ENCODE measurements at places on chromosomes 16 and 17.
A peak's percentile ranks its signal among the peaks of the same experiment; 100 is the strongest.

DNA sequence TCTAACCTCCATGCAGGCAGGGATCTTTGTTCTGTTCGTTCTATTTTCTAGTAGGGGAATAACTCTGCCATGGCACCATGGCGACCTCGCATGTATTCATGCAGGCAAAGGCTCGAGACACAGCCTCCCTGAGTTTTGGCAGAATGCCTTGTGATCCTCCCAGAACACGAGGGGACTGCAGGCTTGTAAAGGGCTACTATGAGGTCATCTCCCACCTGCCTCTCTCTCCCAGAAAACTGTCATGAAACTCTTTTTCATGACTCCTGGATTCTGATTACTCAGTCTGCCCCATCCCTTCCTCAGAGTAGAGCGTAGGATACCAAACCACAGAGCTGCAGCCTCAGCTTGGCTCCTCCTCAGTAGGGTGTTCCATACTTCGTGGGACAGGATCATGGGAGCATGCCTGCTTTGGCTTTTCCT, 64.3 kb downstream of the IGF2BP1 start:
- DNase-seq, result no peak

DNA sequence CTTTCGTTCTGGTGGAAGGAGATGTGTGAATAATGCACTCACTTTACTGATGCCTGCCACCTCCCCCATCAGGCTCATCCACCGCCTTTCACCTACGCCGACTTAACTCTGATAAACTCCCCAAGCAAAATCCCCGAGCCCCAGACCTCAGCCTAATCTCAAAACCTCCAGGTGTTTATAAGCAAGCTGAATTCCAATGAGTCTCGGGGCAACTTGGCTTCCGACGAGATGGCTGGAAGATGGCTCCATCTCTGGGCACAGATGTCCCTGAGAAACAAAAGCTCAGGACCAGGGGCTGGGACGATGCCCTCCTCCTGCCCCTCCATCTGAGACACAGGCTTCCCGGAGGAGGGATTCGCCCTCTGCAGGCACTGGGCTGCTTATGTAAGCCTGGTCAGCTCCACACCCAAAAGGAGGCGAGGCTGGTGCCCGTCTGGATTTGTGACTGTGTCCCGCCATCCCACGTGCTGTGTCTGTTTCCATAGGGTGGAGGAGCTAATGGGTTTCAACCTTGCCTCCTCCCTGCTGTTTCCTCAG, 386.4 kb upstream of the TNRC6C start:
- no peak for DNase-seq

DNA sequence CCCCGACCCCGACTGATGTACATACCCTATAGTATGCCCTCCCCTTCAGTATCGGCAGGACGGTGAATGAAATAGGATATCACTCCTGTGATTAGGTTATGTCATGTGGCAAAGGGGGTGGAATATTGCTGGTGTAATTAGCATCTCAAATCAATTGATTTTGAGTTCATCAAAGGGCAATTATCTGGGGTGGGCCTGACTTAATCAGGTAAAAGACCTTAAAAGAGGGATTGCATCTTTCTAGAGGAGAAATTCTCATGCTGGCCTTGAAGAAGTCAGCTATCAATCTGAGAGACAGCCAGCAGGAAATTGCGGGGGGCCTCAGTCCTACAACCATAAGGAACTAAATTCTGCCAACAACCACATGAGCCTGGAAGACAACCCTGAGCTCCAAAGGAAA, 10.3 kb downstream of the TRIM25 start:
- no peak for DNase-seq

DNA sequence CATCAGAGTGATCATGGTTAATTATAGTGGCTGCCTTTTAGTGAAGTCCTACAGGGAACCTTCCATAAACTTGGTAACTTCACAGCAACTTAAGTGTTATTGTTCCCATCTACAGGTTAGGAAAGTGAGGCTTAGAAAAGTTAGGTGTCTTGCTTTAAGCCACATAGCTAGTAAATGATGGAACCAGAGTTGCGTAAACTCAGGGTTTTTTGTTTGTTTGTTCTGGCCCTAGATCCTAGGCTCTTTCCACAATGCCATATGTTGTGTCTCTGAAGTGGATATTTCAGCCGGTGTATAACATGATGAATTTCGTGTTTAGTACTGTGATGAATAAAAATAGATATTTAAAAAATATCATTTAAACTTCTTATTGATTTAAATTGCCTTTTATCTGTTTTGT, 27.6 kb downstream of the DNAH9 start:
- DNase-seq, result no peak

DNA sequence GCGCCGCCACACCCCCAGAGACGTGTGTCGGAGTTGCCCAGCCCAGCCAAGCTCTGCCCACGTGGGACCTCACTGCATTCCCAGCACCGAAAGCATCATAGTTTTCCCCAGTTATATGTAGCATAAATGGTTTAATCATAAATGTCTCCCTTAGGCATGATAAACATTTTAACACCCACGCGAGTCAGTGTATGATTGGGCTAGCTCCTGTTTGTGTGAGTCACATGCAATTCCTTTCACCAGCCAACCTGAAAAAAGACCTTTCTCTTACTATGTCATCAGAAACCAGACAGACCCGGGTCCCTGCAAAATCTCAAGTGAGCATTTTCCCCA, 9.2 kb downstream of the TAF1C start:
- peak; percentile 50 for DNase-seq

DNA sequence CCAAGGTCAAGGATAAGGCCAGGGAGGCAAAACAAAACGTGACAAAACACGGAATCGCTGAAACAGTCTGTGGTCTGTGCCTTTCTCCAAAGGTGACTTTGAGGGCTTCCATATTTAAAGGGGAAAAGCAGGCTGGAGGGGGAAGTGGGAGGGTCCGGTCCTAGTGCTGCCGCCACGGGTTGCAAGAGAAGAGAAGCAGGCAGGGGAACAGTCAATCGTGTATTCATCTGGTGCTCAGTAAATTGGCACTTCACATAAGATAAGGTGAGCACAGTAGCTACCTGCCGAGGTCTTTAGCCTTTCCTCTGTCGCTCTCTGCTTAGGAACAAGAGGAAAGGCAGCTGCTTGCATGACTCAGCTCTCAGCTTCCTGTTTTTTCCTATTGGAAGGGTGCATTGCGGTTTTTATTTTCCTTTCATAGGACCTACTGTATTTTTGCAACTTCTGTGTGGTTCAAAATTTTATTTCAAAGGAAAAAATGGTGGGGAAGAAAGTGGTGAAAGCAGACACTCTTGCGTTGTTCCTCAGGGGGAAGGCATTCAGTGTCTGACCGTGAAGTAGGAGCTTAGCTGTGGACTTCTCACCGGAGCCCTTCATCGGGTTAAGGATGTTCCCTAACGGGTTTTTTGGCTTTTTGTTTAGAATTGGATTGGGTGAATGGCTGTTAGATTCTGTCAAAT, 7.1 kb upstream of the LGALS3BP start:
- peak; percentile 56 for DNase-seq

GRCh38 chr16:72203401-72203800, 31.4 kb upstream of the PMFBP1 start:
- DNase-seq, result peak; percentile 35

DNA sequence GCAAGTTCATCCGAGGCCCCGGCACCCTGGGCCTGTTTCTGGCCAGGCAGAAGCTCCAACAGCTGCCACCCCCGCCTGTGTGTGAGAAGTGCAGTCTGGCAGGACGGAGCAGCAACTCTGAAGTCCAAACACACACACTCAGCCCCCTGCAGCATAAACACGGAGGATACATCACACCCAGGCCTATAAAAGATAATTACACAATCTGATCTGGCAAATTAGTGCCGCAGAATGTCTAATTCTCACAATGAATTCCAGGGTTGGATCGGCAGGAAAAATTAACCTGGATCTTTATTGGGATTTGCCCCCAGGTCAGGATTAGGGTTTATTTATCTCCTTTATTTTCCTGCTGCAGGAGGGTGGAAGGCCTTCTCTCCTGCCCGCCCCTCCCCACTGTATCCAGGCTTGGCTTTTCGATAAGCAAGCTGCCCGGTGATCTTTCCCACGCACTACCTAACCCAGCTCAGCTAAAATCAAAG, 311.4 kb downstream of the SOX9 start:
- DNase-seq, result no peak

DNA sequence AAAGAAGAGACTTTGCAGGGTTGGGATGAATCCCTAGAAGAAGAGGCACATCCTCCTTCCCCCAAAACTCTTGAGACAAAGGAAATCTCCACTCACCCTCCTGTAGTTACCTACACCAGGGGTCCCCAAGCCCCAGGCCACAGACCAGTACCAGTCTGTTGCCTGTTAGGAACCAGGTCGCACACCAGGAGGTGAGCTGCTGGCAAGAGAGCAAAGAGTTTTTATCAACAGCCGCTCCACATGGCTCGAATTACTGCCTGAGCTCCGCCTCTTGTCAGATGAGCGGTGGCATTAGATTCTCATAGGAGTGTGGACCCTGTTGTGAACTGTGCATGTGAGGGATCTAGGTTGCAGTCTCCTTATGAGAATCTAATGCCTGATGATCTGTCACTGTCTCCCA, 98.9 kb downstream of the CCT6B start:
- DNase-seq, result no peak

GRCh38 chr17:1986783-1987451, 38.2 kb downstream of the RTN4RL1 start:
- no peak for DNase-seq

- peak; percentile 75 for DNase-seq
These were observed 1.8 kb downstream of the ZBTB4 start for GRCh38 chr17:7477392-7478275.

- no peak for DNase-seq
These were observed 68.1 kb downstream of the SEC14L1 start for GRCh38 chr17:77208856-77209255.

DNA sequence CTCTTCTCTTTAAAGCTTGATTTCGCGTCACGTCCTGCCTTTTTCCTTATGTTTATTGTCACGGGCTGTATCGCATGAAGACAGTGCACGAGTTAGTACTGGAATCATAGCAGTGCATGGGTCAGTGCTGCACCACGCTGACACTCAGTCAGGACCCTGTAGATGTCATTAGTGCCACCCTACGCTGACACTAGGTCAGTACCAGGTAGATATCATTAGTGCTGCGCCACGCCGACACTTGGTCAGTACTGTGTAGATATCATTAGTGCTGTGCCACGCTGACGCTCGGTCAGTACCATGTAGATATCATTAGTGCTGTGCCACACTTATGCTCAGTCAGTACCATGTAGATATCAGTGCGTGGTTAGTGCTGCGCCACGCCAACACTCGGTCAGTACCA, 106.2 kb upstream of the ZNF469 start:
- DNase-seq, result no peak

DNA sequence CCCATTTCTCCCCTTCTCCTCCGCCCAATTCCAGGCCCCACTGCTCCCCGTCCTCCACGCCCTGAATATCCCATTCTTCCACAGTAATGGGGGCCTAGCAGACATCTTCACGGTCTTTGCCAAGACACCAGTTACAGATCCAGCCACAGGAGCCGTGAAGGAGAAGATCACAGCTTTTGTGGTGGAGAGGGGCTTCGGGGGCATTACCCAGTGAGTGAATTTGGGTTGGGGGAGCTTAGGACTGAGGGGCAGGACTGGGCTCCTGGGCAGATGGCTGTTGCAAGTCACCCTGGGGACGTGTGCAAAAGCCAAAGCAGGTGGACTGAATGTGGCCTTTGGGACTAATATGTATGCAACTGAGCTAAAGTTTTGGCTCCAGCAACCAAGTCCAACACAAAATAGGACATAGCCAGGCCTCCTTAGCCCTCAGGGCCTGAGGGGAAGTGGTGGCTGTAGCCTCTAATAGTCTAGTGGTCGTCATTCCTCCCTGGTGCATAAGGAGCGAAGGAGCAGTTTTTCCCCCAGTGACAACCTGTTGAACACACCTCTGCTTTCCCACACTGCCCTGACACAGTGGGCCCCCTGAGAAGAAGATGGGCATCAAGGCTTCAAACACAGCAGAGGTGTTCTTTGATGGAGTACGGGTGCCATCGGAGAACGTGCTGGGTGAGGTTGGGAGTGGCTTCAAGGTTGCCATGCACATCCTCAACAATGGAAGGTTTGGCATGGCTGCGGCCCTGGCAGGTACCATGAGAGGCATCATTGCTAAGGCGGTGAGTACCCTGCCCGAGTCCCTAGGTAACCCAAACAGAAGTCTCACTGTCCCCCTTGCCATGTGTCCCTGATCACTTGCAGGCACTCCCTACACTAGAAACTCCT, 2.6 kb downstream of the ACADVL start:
- no peak for DNase-seq

GRCh38 chr16:1048442-1049112, 24.0 kb upstream of the SSTR5 start:
- DNase-seq, result peak; percentile 36

GRCh38 chr16:89350701-89351380, 133.3 kb downstream of the ZNF778 start:
- DNase-seq, result no peak

DNA sequence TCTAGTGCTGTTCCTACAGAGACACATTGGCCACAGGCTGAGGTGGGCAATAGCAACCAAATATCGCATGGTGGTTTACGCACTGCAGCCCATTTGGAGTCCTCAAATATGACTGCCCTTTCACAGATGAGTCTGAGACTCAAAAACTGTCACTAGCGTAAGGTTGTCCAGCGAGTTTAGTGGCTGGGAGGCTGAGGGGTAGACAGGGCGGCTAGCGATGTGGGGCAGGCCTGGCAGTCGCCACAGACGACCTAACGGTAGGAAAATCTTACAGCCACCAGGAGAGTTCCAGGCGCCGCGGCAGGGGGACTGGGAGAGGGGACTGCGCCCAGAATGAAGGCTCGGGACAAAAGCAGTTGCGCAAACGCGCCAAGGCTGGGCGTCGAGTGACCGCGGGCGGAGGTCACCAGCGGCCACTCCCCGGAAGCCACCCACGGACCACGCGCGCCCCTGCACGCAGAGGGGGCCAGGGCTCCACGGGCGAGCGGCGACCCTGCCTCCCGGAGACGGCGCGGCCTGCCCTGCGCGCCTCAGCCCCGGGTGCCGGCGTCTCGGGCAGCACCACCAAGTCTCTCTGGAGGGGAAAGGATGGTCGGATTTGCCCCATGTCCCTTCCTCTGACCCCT, 699 bp upstream of the MAP1LC3B start:
- DNase-seq, result no peak

DNA sequence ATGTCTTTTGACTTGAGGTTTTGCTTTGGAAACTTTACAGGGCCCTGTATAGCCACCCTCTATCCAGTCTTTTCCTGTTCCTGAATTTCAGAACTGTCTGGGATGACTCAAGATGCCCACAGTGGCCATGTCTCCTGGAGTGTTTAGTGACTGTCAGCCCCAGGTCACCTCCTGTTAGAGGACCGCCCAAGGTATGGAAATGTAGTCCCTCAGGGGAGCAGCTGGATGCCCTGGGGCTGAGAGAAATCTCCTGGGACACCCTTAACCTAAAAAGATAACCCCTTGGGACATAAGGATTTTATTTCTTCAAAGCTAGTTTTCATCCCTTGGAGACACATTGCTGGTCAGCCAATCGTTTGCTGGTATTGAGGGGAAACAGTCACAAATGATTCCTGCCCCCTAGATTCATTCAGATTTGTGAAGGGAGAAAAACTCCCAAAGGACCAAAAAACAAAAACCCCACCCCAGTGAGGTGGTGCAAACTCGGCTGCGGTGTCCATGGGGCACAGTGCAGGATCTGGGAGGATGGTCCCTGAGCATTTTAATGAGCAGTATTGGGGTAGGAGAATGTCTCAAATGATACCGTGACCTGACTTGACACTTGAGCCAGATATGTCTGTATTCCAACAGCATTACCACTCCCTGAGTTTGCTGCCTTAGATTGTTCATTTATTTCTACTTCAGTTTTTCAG, 1.7 kb downstream of the ZNF267 start:
- DNase-seq, result peak; percentile 56
